ENCODE measurements at places on chromosomes 2 and 18.

DNA sequence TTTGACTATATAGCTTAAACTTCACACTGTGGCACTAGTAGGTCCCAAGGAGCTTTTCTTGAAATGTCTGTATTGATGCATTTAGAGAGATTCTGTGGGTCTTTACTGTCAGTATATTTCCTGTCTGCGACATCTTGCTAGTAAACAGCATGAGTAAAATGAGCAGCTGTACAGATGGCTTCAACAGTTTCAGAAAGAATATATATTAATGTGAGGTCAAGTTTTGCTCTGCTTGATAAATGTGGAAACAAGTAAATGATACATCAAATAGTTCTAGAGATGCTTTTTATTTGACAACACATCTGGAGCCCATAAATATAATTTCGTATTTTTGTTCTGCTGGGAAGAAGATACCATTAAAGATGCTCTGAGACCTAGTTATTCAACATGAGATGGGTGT, 310.9 kb upstream of the COL3A1 start:
- no peak for DNase-seq

- DNase-seq, result peak; percentile 16
Observed at GRCh38 chr18:46148810-46149209, 44.6 kb downstream of the HAUS1 start.

DNA sequence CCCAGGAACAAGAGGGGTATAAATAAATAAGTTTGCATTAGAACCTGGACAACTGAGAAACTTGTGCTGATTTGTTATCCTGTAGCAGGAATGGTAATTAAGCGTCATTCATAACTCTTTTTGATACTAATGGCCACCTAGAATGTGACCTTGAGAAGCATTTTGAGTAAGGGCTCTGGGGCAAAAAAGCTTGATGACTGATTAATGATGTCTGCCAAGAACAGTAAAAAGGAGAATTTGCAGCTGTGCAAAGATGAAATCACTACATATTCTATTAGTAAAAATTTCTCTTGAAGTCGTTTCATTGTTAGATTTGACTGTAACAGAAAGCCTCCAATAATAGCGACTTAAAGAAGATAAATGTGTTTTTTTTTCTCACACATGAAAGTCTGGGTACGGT, 157.7 kb downstream of the PRKCE start:
- no peak for DNase-seq

GRCh38 chr2:175227393-175227792, 45.9 kb upstream of the ATP5MC3 start:
- DNase-seq, result no peak

- DNase-seq, result no peak
Observed at GRCh38 chr2:196143730-196144131, 27.6 kb downstream of the STK17B start.

GRCh38 chr18:3194947-3195612, 24.7 kb downstream of the MYOM1 start:
- no peak for DNase-seq

GRCh38 chr2:196987649-196988364, 61.3 kb upstream of the PGAP1 start:
- DNase-seq, result peak; percentile 34

DNA sequence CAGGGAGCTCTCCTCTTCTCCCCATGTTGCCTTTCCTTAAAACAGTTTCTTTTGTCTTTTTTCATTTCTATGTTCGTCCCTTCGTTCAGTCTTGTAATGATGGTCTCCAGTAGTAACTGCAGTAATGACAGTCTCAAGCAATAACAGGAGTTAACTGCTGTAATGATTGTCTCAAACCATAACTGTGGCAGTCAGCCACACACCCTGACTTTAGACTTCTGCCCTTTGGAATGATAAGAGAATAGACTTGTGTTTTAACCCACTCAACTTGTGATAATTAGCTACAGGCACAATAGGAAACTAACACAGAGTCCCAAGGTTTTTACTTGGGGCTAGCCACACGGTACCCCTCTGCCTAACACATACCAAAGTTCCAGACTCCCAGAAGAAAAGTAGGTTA, 12.1 kb downstream of the TMEM131 start:
- DNase-seq, result no peak

- DNase-seq, result no peak
Observed at GRCh38 chr2:3299130-3299529, 78.5 kb downstream of the EIPR1 start.

- DNase-seq, result no peak
Observed at GRCh38 chr2:109660046-109660860, 46.1 kb downstream of the SOWAHC start.

GRCh38 chr2:223222397-223222796, 170.4 kb downstream of the KCNE4 start:
- DNase-seq, result no peak

DNA sequence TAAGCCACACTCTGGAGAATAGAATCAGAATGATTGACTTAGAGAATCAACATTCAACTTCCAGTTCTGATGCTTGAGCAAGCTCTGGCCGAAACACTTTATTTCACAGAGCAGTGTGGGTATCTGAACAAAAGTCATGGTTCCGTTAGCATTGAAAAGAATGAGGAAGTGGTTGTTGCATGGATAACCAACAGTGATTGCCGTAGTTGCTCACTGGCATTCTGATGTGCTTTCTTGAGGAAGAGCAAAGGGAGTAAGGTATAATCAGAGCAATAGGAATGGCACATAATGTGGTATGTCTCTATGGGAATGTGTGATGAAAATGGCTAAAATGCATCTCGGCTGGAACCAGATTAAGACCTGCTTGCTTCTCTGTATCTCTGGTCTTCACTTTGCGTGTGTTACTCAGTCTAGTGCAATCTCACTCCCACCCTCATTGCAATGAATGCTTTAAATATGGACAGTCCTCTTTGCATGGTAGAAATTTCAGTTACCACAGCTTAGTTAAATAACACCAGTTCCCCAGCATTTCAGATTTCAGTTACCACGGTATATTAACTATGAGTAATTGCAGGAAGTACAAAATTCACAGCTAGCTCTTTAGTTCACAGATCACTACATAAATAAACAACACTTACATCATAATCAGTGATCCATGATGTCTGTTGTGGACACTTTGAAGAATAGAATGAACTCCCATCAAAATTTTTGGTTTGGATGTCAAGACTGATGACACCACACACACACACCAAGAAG, 7.8 kb upstream of the RAB12 start:
- DNase-seq, result no peak

DNA sequence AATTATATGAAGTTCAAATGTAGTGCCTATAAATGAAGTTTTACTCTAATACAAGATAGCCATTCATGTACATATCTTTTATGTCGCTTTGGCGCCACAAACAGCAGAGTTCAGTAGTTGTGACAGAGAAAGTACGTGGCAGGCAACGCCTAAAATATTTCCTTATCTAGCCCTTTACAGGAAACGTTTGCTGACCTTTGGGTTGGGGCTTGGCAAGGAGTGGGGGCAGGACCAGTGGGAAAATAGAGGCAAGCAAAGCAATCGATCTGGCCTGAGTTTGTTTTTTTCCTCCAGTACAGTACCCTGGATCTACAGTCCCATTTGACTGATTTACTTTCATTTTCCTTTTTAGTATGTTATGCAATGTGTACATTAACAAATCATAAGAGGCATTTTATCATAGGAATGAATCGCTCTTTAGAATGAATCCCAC, 13.1 kb downstream of the CCDC68 start:
- DNase-seq, result no peak

DNA sequence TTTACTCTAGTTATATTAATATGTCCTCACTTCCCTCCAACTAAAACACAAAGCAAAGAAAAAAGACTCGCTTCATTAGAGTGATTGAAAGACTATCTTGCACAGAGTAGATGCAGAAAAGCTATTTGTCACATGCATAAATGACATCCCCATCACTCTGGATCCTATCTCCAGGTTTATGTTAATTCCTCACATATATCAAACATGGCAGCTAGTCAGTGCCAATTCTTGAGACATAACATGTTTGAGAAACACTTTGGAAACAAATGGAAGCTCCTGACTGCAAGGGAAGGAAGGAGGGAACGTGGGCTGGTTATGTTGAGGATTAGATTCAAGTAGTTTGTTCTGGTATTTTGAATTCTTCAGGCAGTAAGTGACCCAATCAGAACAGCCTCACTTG, 89.8 kb upstream of the BCL2L11 start:
- no peak for DNase-seq

GRCh38 chr2:218839430-218839829, 7.8 kb upstream of the PRKAG3 start:
- DNase-seq, result no peak

- DNase-seq, result no peak
Observed at GRCh38 chr2:126836761-126837679, 61.7 kb upstream of the TEX51 start.

DNA sequence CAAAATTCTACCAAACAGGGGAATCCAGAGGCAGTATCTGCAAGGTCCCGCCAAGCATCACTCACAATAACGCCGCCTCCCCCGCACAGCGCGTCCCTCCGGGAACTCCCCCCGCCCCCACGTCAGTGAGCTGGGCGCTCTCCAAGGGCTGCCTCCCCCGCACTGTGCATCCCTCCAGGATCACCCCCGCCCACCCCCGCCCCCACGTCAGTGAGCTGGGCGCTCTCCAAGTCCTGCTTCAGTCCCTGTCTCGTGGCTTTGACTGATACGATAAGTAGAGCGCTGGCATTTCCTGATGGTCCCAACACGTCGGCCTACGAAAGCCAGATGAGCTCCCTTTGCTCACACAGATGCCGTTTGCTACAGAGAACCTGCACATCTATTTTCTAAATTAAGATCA, 130.7 kb upstream of the TPO start:
- no peak for DNase-seq

- DNase-seq, result no peak
Observed at GRCh38 chr2:105929516-105929915, 184.8 kb downstream of the NCK2 start.

- DNase-seq, result no peak
Observed at GRCh38 chr2:98664323-98664722, 55.9 kb downstream of the UNC50 start.

DNA sequence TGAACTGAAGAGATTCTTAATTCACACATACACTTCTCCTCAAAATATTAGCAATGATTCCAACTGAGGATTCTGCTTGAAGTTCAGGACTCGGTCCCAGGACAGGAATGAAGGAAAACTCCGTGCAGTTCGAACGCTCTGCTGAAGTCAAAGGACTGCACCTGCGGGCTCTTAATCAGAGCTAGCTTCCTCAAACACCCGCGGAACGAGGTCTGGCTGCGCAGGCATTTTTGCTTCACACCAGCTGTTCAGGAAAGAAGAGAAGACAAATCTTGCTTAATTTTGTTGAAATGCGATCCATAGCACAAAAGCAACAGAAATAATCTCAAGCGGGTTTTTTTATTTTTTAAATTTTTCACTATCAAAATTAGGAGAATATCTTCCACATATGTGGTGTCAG, 175.6 kb downstream of the LAMA1 start:
- no peak for DNase-seq

DNA sequence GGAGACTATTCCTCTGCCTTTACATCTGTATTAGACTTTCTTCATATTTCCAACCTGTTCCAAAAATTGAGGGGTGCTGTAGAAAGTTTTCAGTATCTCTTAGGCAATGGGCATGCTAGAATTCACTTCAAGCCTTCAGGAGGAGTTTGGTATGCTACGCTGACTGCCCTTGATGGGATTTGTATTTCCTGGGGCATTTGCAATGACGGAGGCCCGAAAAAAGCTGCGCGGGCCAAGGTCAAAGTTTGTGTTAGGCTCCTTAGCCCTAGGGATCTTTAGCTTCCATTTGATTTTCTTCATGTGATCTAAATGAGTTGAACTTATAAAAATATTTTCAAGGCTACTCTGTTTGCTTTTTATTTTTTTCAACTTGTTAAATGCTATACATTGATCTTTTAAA, 5.1 kb downstream of the CPS1 start:
- no peak for DNase-seq

GRCh38 chr2:117536139-117536538, 278.4 kb upstream of the DDX18 start:
- DNase-seq, result no peak

GRCh38 chr2:108612153-108612513, 77.9 kb downstream of the LIMS1 start:
- DNase-seq, result no peak

DNA sequence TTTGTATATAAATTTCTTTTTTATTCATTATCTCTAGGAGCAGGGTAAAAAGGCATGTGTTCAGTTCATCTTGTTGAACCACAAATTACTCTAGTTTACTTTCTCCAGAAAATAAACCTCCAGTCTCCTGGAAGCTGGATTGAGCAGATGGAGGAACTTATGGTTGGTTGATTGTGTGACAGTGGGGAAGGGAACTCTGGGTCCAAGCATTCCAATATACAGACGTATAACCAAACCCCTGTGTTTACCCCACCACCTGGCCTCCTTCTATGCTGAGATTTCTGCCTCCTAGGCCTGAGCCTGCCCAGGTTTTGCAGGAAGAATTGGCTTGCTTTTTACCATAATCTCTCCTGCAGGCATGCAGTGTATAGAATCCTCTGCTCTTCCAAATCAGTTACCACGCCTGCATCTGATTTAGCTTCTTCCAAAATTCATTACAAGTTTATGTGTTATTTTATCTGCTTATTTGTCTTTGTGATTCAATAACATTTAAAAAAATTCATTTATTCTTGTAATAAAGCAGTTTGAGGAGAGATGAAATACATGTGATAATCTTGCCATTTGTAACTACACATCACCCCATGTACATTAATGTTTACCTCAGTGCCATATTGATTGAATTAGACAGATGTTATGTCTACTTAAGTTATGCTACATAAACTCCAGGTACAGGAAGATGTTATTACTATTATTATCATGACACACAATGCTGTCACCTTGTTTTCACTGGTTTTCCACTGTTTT, 2.5 kb upstream of the RAB27B start:
- DNase-seq, result no peak

DNA sequence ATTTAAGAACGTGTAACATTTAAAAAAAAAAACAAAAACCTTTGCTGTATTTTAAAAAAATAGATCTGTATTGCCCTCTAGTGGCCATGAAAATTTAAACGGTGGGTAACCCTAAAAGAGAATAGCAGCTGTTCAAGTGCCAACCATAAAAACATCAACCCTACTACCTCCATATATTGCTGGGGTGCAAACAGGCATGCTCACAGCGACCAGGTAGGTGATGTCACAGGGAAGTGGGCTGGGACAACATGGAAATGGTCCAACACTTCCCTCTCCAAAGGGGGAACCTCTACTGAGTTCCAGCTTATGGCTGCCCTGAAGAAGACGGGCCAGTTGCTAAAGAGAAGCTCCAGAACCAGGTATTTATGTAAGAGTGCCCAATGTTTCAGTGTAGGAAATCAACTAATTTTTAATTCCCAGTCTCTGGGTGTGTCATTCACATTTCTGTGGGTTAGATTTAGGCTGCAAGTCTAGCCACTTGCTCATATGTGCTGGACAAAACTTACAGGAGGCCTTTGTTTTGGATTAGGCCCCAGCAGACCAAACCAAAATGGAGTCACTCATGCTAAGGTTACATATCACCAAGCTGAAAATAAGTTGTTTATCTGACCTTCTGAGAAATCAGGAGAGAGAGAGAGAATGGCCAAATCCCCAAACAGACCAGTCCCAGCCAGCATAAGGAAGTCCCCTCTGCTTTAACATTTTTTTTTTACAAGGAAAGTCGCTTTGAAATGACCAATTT, 54.5 kb downstream of the SKA1 start:
- DNase-seq, result peak; percentile 43
